ENCODE measurements at places on chromosomes 16 and 17.

GRCh38 chr17:62075308-62075815 is 10.3 kb upstream of the MED13 start:
- no peak for DNase-seq

GRCh38 chr16:15879255-15879811 is 9.1 kb downstream of the CEP20 start:
- no peak for DNase-seq

DNA sequence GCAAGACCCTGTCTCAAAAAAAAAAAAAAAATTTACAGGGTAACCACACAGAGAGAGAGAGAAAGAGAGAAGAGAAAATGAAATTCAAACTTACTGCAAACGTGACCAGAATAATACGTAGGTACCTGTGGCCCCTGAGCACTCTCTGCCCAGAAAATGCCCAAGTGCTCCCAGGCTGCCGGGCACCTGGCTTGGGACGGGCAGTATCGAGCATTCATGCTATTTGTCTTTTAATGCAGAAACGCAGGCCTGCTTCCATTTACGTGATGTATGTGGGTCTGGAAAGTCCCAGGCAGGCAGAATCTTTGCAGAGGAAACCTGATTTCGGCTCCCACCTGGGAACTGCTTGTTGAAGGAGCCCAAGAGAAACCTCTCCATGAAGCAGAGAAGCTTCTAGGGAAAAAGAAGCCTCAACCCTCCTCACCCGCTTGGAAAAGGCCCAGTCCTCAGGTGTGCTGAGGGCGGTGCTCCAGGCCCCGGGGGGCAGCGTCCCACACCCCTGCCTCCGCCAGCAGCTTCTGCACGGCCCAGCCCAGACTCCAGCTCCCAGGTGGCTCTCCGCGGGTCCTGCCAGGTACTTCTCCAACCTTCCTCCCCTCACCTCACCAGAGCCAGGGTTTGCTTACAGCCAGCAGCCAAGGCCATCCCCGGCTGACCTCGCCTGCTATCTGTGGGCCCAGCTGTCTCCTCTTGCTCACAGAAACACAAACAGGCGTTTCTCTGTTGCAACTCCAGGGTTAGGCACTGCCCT is 14.0 kb downstream of the RPH3AL start:
- no peak for DNase-seq

DNA sequence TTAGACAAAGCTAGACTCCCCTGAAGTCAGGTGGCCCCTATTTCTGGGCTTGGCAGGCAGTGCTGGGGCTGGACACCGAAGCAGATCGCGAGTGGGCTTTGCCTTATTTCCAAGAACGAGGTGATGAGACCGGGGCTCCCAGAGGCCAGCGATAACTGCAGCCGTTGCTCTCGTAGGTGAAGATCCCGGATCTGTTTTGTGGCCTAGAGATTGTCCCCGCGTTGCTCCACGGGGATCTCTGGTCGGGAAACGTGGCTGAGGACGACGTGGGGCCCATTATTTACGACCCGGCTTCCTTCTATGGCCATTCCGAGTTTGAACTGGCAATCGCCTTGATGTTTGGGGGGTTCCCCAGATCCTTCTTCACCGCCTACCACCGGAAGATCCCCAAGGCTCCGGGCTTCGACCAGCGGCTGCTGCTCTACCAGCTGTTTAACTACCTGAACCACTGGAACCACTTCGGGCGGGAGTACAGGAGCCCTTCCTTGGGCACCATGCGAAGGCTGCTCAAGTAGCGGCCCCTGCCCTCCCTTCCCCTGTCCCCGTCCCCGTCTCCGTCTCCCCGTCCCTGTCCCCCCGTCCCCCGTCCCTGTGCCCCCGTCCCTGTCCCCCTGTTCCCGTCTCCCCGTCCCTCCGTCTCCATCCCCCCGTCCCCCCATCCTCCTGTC is 1.5 kb upstream of the TBCD start:
- no peak for DNase-seq

GRCh38 chr16:22098405-22099255 is 6.3 kb downstream of the VWA3A start:
- DNase-seq, result no peak

Measured in activated T-helper 1 cell treated with Interleukin-2 at 50 U/mL for 16 hours (primary cell).